ENCODE measurements at places on chromosomes 5 and 9. TPM values are rescaled to one million over a fixed set of nuclear protein-coding genes. Genes with fewer than 3 reads are reported as not detected.

- no peak for DNase-seq
Observed at GRCh38 chr9:6702707-6703106, 55.1 kb upstream of the KDM4C start.

DNA sequence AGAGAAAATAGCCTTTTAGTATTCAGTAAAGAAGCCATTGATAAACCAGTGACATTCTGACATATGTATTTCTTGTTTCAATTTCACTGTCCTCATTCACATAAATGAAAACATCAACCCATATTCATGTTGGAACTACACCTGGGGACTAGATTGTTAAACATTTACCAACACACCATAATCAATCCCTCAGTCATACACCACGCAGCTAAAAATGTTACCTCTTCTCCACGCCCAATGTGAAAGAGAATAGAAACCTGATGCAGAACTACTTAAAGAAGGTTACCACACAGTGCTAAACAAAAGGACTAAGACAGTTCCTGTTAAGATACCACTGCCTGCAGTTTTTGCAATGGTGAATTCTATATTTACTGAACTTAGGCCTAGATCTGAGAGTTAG is 518.9 kb downstream of the PRELID2 start:
- no peak for DNase-seq

DNA sequence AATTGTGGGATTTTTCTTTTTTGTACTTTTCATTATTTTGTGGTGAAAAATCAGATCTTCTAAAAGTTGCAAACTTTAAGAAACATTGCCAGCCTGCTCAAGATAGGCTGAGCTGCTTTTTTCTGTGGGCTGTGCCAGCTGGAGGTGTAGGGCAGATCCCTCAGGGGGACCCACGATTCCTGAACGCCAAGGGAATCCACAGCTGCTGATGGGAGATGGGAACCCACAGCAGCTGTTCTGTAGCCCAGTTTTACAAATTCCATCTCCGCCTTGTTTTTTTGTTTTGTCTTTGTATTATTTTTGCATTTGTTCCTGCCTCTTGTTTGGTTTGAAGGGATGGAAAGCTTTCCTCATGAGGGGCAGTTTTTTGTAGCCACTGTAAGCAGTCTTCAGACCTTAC is 91.0 kb downstream of the WWC1 start:
- no peak for DNase-seq

GRCh38 chr9:131657037-131657377 is 82.9 kb downstream of the RAPGEF1 start:
- DNase-seq: no peak

GRCh38 chr5:14671414-14671813 is 6.9 kb downstream of the OTULIN start:
- DNase-seq: no peak

GRCh38 chr5:135600971-135601381 is 22.2 kb upstream of the CXCL14 start:
- DNase-seq: no peak

DNA sequence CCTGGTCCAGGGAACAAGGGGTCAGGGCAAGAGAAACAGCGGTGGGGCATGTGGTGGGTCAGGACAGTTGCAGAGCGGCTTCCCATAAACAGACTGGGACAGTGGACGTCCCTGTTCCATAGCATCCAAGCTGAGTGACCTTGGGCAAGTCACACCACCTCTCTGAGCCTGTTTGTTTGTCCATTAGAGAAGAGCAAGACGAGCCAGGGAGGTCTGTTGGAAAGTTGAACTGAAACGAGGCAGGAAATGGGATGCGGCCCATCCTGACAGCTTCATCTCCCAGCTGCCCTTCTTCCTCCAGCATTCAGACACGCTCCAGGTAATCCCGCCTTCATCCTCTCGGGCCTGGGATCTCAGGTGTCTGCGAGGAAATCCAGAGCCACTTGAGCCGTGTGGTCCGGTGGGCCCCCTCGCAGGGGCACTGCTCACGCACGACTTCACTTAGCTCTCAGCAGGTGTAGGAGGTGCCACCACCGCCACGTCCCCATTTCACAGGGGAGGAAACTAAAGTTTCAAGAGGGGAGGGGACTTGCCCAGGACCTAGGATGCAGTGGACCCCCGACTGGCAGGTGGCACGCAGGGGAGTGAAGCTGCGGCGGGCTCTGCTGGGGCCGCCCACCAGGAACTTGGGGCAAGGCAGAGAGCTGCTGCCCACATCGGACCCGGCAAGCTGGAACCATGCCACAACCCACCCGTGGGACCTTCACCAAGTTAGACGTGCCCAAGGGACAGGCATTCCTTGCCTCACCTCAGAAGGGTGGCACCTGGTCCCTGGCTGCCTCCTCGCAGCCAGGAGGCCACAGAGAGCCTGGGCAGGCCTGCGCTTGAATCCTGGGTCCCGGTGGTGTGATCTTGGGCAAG is 13.0 kb downstream of the PTGES2 start:
- peak; percentile 8 for DNase-seq

- DNase-seq: no peak
Observed at GRCh38 chr5:170159101-170159698, 53.5 kb downstream of the FOXI1 start.

DNA sequence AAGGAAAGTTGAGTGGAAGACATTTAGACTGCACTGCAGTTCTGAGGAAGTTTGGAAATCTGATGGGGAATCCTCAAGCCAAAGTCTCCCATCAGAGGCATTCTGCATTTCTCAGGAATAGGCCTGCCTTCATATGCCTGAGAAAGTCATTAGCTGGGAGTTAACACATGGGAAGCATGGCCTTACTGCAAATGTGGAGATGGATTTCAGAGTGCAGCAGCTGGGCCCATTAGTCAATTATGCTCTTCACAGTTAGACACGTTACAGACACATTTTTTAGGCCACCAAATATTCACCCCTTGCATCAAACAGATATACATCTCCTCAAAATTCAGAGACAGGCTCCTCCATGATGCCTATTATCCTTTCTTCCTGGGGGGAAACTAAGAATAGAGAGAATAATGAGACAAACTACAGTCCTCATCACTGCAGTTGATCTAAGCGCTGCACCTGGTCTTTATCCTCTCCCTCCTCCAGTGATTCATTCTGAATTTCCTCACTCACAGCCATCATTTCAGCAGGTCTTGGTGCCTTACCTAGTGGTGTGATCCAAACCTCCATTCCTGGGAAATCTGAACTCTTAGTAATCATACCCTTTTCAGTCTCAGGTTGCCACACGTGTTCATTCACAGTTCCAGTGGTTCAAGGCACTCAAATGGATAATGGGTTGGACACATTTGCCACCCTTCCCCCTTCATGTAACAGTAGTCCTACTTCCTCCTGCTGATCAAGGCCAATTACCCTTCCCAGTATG is 47.9 kb upstream of the PPP2CA start:
- no peak for DNase-seq

GRCh38 chr5:32520356-32520755 is 65.0 kb upstream of the SUB1 start:
- no peak for DNase-seq

DNA sequence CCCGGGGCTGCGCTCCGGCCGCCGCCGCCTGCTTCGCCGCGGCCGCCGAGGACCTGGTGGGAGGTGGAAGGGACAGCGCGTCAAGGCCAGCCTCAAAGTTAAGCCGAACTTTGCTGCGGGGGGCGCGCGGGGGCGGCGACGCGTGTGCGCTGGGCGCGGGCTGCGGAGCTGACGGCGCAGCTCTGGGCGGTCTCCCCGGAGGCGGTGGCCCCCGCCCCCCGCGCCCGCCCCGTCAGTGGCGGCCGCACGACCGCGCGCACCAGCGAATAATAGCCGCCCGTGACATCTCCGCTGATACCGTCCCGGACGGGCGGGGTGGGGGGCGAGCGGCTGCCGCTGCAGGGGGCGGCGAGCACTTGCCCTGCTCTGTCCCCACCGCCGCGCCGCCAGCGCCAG is 579 bp upstream of the FAM78A start:
- no peak for DNase-seq

DNA sequence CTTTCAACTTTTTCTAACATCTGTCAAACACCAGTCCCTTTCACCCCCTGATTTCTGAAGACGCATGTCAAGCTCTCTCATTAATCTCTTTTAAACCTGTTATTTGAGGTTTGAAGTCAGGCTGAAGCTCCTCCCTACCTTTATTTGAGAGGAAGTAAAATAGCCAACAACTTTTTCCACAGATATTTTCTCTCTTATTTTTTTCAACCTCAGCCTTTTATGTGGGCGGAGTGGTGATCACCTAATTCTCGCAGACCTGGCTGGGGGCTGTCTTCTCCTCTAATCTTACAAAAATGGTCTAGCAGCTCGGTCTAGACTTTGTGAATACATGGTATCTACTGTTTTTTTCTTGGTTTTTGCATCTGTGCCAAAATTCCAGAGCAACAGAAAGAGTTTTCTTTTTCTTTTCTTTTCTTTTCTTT is 395.7 kb upstream of the ACTBL2 start:
- no peak for DNase-seq

DNA sequence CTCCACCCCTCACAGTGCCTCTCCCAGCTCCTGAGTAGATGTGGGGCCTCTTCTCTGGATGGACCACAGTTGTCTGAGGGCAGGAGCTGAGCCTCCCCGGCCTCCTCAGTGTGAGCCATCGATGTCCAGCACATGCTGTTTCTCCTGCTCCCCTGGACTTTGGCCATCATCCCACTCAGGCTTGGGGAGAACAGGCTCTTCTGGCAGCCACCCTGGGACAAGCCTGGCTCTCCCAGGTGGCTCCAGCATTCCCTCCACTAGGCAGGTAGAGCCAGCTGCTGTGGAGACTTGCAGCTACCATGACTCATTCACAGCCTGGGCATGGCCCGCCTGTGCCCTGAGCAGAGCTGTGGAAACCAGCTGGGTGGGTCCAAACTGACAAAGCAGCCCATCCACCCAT is 77.0 kb downstream of the CSNK1A1 start:
- no peak for DNase-seq

- DNase-seq: no peak
Observed at GRCh38 chr5:160702934-160703333, 149.1 kb downstream of the ATP10B start.

Gene CMYA5
- total RNA-seq: 0.74 TPM

Gene LCN10
- not detected for total RNA-seq

Gene PCDHB16
- 20.1 TPM for total RNA-seq

Gene PGM5
- not detected for total RNA-seq

Gene CBY3
- total RNA-seq: not detected

Gene IL5
- total RNA-seq: not detected

Gene CNTRL
- total RNA-seq: 9.5 TPM

Gene SLC6A19
- not detected for total RNA-seq

Gene CCDC152
- total RNA-seq: 13.4 TPM

Gene RNF183
- total RNA-seq: not detected
